ENCODE measurements at places on chromosomes 2 and 18.

DNA sequence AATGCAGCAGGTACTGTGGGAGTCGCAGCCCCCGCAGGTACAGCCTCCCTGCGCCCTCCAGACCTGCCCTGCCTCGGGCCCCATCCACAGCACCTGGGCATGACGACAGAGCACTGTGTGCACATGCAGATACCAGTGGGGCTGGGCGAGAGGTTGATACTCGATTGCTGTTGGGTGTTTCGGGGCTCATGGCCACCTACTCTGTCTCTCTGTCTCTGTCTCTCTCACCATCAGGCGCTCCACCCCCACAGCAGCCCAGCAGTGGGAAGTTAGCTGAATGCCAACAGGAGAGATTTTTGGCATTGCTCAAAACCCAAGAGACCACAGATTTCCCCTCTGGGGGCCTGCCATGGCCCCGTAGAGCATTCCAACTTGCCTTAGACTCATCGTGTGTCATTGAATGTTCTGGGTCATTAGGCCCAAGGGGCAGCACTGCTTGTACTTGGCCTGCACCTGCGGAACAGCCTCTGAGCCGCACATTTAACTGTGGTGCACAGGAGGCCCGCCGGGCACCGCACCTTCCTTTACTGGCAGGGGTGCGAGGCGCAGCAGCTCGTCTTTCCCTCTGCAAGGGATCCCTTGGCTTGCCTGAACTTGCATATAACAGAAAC, 18.8 kb downstream of the KCNIP3 start:
- DNase-seq, result no peak

- no peak for DNase-seq
These were observed 955.8 kb downstream of the TDRD15 start for GRCh38 chr2:22079583-22079982.

- peak; percentile 19 for DNase-seq
These were observed 1.3 kb downstream of the SPIRE1 start for GRCh38 chr18:12656605-12656937.

GRCh38 chr2:94964193-94964592, 61.3 kb upstream of the MAL start:
- no peak for DNase-seq

DNA sequence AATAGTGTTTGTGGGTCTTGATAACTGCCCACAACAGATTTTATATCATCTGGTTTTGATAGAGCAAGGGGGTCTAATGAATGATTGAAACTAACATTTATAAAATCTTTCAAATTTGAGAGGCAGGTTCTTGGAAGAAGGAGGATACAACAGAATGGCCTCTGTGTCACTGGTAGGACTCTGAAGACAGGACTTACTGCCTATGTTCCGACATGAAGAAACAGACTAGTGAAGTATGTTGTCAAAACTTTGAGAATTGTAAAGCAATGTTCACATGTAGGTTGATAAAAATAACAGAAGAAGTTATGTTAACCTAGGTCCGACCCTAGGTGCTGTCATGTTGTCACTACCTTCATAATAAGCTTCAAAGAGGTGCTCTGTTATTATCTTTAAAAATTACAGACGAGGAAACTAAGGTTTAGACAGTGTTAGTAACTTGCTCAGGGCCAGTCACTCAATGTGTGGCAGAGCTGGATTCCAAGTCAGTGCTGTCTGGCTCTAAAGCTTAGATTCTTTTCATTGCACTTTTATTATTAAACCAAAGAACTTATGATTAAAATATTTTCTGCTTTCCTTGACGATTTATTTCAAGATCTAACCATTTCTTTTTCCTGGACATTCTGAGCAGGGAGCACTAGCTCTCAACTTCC, 146.2 kb downstream of the RPIA start:
- DNase-seq, result no peak

DNA sequence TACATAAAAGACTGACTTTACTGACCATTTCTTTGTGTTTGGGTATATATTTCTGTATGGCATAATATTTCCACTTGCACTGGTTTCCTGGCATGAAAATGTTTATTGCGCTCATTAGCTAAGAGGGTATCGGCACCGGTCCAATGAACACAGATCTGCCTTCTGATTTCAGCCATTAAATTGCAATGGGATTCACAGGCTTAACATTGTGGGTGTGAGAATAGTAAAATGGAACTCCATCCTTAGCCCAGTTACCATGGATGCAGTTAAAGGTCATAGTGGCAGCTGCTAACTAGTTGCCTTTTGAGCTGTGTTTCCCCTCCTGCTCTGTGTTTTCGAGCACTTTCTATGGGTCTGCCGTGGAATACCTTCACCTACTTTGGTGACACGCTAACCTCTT, 352.6 kb upstream of the POU3F3 start:
- peak; percentile 63 for DNase-seq

DNA sequence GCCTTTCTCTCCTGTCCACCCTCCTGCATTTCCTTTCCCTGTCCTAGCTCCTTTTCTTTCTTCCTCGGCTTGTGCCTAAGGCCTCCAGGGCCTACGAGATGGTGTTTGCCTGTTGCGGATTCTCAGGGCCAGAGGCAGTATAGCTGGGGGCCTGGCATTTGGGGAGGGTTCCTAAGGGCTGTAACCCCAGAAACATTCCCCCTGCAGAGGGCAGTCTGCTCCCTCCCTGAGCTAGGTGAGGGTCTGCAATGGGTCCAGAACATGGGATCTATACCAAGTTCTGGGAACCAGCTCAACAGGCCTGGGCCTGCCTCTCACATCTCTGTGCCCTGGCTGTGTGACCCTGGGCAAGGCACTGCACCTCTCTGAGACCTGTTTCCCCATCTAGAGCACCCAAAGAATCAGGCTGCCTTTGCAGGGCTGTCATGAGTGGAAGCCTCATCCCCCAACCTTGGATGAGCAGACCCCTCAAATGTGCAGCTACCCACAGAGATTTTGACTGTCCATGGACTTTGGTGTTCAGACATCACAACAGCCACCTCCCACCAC, 97.5 kb downstream of the GLI2 start:
- no peak for DNase-seq

GRCh38 chr2:129975016-129975774, 4.3 kb upstream of the RAB6C start:
- no peak for DNase-seq

GRCh38 chr18:76368976-76369375, 126.1 kb downstream of the ZNF516 start:
- no peak for DNase-seq

DNA sequence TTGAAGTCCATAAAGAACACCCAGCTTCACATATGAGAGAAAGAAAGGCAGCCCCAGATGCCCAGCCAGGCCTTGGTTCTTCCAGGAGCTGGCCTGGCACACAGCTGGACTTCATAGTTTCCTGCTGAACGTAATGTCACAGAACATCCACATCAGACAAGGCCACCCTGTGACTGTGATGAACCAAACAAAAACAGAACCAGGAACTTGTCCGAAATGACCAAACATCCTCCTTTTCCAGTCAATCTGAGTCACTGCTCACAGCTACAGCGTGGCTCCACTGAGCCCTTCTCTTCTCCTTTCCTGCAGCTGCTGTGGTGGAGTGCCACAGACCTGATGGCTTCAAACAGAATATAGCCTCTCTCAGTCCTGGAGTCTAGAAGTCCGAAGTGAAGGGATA, 45.4 kb upstream of the PAPOLG start:
- DNase-seq, result no peak

DNA sequence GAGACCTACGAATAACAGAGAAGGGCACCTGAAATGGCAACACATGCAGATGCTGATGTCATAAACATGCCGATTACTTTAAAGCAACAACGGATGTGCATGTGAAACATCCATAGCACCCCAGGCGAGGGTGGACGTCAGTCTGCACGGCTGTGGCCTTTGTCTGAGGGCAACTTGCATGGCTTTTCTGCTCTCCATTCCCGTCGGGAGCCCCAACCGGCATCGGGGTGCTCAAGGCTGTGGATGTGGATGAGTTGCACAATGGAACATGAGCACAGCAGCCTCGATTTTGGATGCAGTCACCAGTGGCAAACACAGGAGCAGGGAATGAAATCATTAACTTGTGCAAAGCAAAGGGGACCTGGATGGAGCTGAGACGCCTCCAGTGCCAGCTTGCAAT, 298.2 kb upstream of the SALL3 start:
- DNase-seq, result no peak

- DNase-seq, result no peak
These were observed 271.5 kb downstream of the AGAP1 start for GRCh38 chr2:235765181-235765820.

GRCh38 chr18:9637036-9637767, 22.8 kb upstream of the PPP4R1 start:
- DNase-seq, result no peak

DNA sequence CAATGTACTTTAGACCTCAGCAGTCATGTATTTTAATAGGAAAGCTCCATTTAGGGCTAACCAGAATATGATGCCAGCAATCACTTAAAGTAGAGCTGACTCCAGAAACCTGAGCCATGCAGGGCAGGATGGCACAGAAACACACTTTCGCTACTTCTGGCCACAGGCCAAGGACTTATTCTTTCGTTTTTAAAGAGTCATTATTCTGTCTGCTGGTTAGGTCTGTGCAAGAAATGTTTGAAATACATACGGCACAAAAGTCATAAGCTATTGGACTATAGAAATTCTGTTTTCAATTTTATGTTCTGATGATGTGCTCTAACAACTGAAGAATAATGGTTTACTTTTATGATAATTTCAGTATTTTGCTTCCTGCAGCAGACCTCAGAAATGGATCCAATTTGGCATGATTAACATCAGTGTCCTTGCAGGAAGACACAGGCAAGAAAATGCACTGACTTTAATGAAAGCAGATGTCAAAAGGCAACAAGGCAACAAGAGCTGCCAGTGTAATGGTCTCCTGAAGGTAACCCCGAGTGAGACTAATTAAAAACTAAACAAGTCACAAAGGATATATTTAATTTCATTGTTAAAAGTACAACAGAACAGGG, 114.4 kb upstream of the CHRNA1 start:
- peak; percentile 81 for DNase-seq

DNA sequence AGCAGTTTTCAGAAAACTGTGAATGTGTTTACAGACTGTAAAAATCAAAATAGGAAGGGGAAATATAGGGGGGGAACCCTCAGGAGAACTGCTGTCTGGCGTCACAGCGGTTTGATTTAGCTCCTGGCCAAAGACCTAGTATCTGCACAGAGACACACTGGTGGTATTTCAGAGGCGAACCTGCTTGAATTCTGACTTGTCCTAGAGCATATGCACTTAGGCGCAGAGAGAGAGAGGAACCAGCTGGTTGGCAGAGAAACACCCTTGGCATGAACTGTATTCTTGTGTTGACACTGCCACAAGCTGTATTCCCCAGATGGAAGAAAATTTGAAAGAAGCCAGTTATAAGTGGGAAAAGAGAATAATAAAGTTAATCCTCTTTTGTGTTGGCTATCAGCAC, 506.5 kb upstream of the NRP2 start:
- no peak for DNase-seq

DNA sequence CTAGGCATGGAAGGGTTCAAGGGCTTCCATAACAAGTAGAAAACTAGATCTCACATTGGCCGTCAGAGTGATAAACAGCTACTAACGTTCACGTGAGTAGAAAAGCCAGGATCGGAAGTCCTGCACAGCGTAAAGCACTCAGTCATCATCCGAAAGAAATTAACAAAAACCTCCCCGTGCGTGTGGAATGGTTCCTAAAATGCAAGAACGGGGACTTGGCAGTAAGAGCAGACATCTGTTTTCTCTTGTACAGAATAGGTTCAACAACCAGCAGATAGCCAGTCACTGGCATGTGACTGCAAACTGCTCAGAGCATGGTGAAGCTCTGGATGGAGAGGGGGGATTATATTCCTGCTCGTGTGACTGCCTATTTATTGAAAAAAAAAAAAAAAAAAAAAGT, 106.9 kb upstream of the ITGB6 start:
- no peak for DNase-seq

- no peak for DNase-seq
These were observed 1.8 kb downstream of the PCGF1 start for GRCh38 chr2:74505448-74506246.

- no peak for DNase-seq
These were observed 24.2 kb downstream of the COLEC12 start for GRCh38 chr18:476251-476664.

GRCh38 chr18:57475903-57476302, 40.7 kb downstream of the ONECUT2 start:
- DNase-seq, result no peak

DNA sequence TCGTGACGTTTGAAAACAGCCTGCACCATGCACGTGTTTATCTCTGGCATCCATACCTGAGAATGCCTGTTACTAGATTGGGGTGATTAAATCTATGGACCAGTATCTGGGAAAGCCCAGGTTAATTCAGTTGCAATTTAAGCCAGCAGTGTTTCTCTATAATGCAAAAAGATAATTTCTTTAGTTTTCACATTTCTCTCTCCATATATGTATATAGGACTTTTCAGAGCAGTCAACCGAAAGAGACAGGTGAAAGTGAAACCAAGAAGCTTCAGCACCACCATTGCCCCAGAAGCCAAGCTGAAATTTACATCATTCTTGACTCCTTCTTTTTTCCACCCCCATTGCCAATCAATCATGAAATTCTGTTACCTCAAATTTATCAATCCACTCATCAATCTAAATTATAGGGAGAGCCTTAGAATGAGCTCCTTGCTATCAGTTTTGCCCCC, 2.7 kb upstream of the LRP2 start:
- DNase-seq, result peak; percentile 12

DNA sequence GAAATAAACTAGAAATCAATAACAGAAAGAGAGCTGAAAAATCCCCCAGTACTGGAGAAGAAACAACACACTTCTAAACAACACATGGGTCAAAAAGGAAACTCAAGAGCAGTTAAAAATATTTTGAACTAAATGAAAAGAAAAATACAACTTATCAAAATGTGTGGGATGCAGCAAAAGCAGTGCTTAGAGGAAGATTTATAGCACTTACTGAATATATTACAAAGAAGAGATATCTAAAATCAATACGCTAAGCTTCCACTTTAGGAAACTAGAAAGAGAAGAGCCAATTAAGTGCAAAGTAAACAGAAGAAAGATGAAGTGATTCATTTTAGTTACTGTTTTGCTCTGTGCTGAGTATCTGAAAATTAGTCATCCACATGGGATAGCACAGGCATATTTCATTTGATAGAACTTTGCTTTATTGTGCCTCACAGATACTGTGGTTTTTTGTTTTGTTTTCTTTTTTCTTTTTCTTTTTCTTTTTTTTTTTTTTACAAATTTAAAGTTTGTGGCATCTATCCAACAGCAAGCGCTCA, 17.0 kb downstream of the TGFA start:
- no peak for DNase-seq

DNA sequence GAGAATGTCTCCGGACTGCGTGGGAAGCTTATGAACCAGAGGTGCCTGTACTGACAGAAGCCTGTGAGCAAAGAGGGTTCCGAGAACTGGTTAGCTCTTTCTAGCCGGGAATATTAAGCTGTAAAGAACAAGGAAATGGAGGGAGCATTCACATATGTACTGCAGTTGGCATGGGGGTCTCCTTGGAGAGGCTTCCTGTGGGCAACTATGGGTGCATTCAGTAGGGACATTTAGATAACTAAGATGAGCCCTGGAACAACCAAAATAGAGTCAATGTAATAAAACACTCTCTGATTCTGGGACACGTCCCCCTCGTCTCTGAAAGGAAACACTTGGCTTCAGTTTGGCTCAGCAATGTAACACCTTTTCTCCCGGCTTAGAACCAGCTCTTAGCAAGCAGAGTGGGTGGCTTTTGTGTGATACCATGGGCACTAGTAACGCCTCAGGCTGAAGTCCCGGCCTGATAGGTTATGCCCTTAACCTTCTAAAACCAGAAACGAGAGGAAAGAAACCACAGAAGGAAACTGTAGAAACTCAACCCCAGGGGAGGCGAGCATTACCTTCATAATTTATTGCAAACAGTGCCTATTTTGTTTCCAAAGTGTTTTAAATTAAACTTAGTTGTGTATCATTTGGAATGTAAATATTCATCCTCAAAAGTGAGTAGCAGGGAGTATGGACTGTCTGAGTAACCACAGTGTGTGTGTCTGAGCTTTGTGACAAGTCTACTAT, 48.8 kb upstream of the LPIN2 start:
- no peak for DNase-seq
